ENCODE measurements at places on chromosomes 6 and 20.
A peak's percentile ranks its signal among the peaks of the same experiment; 100 is the strongest.

GRCh38 chr6:10550764-10551163, 29.6 kb downstream of the GCNT2 start:
- no peak for DNase-seq

- peak; percentile 8 for DNase-seq
These were observed 91.9 kb downstream of the CCDC170 start for GRCh38 chr6:151585741-151586140.

- DNase-seq = no peak
These were observed 46.9 kb downstream of the BLOC1S5 start for GRCh38 chr6:8017276-8017701.

DNA sequence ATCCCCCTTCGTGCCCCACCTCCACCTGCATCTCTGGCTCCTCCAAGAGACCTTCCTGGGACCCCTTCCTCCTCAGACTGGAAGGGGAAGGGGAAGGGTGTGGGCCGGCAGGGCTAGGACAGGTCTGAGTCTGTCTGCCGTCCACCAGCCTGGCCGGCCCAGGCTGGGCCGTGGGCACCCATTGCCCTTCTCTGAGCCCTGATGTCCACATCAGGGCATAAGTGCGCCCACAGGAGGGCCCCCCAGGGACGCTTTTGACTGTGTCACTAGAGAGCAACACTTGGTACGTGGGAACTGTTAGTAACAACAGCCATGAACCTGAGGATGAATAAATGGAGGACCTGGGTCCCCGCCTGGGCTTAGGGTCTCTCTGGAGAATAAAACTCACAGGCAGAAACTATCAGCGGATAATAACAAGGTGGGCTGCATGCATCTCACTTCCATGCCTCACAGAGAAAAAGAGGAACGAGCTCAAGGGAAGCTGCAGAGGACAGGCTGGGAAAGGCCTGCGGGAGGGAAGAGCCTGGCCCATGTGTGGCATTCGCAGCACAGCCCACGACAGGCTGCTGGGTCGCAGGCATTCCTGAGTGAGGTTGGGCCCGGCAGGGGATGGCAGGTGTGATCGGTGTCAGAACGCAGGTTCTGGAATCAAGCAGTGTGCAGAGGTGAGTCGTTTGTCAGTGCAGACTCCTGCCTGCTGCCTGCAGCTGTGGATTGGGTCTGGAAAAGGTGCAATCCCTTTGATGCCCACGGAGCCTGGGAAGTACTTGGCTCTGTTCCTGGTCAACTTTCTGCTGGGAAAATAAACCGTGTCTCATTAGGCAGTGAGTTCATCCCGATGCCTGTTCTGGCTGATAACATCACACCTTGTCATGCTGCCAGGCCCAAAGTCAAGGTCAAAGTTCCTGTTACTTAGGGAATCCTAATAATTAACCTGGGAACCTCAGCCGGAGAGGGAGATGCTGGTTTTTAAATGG, 60.9 kb downstream of the BCAS4 start:
- DNase-seq = no peak

DNA sequence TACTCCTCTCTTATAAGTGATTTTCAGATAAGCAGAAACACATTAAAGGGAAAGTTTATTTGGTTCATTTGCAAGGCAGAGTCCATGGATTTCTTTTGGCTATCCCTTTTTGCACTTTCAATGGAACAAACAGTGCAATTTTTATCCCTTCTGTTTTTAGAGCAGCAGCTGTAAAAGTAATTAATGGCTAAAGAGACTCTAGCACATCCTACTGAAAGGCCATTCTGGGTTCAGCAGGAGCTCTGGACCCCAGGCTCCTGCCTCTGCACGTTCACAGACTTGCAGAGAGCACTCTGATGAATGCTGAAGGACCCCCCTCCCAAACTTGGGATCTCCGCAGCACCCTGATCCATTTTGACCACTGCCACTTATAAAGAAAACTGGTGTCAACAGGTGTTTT, 40.3 kb upstream of the PDE7B start:
- no peak for DNase-seq

- DNase-seq = no peak
These were observed 81.0 kb downstream of the AGPAT4 start for GRCh38 chr6:161192636-161193411.

DNA sequence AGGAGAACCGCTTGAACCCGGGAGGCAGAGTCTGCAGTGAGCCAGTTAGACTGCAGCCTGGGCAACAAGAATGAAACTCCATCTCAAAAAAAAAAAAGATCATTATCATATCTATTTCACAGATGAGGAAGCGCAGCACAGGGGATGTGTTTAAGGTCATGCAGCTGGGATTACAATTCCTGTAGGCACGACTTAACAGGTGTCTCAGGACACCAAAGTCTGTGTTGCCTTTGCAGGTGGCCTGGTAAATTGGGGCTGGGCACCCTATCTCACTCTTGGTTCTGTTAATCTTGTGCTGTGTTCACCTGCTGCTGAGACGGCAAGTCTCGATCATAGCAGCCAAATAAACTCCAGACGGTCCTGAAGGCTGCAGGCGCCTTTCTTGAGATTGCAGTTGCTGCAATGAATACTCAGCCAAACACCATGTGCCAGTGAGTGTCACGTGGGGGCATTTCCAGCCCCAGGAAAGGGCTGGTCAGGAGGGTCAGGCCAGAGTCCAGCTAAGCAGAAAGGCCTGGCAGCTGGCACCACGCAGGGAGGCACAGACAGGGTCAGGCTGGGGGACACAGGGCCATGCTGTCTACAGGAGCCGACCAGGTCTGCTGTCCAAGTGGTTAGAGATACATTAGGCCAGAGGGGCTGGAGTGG, 55.8 kb downstream of the FGD2 start:
- DNase-seq = peak; percentile 74

GRCh38 chr6:145138469-145139139, 596.7 kb downstream of the EPM2A start:
- no peak for DNase-seq

GRCh38 chr6:31270788-31271640, 878 bp downstream of the HLA-C start:
- DNase-seq = no peak

GRCh38 chr6:165034271-165034741, 275.1 kb downstream of the C6orf118 start:
- no peak for DNase-seq

DNA sequence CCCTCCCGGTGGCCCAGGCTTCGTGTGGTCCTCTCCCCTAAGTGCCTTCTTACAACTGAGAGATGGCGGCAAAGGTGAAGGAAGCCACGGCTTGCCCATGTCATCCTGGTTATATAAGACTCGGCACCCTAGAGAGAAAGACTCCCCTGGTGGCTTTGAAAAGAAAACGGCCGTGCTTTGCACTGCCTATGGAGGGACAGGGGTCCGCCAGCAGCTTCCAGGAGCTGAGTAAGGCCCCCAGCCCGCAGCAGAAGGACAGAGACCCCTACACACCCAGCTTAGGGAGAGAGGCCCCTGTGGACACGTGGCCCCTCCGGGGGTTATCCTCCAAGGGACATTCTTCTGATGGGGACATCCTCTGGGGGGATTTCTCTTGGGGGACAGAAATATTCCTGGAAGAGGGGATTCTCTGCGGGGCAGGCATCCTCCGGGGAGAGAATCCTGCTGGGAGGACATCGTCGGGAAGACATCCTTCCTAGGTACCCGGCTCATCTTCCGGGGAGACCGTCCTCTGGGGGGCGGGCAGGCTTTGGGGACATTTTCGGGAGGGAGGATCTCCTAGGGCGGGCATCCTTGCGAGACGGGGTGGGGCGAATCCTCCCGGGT, 511 bp upstream of the OGFR start:
- DNase-seq = no peak

- DNase-seq = no peak
These were observed 20.3 kb downstream of the CCDC170 start for GRCh38 chr6:151514000-151514730.

GRCh38 chr6:110589865-110590513, 113.6 kb upstream of the SLC22A16 start:
- DNase-seq = no peak

DNA sequence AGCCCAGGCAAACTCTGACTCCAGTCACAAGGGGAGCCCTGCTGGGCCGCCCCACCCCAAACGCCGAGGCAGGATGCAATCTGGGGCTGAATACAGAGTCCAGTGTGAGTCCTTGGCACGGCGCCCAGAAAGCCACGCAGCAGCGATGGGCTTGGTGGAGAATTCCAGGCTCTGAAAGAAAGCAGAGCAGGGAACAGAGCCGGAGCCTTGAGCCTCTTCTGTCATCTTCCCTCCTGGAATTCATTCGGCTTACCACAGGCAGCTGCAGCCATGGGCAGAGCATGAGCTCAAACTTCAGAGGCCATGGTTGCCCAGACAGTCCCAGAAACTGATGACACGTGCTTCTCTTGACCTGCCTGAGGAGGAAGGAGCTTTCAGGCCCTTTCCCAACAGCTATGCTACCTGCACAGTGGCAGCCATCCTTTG, 441.1 kb upstream of the JARID2 start:
- DNase-seq = peak; percentile 88

- DNase-seq = no peak
These were observed 170.2 kb downstream of the MTFR2 start for GRCh38 chr6:136079701-136080565.
